ENCODE measurements at places on chromosomes 1 and 21.

DNA sequence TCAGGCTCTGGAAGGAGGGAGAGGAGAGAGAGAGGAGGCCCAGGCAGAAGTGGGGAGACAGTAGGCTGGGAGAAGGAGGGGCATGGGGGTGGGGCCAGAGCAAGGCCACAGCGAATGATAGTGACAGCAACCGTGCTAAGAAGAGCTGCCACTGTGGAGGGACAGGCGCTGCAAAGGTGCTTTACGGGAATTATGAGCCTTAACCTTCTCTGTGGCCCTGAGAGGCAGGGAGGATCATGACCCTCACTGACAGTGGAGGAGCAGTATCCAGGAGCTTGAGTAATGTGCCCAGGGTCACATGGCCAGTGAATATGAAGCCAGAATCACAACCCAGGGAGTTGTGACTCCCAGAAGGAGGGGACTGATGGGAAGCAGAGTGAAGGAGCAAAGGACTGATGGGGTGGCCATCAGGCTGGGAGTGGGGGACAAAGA, 53.4 kb upstream of the RPL11 start:
- no peak for DNase-seq

DNA sequence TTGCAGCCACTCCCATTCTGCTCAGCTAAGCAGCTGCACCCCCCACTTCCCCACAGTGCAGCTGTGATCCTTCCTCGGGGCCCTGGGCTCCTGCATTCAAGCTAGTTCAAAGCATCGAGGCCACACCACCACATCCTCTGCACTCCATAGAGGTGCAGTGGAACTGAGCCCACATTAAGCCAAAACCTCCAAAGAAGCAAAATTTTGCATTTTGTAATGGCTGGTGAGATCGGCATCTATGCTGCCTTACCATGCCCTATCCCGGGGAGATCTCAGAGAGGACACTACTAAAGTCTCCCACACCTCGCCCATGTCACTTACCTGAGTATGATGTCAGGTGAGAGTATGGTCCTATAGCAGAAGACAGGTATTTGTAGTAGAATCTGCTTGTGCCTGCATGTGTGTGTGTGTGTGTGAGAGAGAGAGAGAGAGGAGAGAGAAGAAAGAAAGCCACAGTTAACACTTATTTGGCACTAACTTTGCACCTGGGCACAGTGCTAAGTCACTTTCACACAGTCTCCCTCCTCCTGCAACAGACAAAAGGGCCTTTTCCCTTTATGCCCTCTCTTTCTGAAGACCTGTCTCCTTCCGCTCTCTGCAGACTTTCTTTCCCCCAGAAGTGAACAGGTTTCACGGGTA, 89.8 kb downstream of the KIF14 start:
- DNase-seq, result no peak

DNA sequence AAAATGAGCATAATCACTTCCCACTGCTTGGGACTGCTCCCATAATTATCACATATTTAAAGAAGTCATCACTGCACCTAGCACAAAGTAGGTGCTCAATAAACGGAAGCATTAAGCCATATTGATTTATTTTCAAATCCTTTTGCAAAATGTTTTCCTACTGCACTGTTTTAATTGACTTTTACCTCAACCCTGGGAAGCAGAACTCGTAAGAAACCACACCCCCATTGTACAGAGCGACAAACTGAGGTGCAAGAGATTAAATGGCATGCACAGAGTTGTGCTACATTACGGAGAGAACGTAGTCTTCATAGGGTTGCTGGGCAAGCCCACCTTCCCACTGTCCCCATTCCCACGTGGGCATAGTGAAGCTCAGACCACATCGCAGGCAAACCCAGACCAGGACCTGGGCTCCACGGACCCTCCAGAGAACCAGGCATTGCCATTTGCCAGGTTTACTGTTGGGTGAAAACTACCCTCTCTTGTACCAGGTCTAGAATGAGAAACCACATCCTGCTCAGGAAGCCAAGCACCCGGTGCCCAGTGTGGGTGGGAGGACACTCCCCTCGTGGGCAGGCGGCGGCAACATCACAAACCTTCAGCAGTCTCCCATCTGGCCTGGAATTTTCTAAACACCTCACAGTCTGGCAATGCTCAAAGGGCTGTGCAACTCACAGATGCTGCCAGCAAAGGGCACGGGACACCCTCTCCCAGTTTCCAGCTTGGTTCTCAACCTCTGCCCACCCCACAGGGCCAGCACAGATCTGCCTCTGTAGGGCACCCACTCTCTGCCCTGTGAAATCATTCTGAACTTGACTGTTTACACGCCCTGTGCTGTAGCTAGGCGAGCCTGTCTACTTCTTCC, 8.2 kb downstream of the IFFO2 start:
- no peak for DNase-seq

DNA sequence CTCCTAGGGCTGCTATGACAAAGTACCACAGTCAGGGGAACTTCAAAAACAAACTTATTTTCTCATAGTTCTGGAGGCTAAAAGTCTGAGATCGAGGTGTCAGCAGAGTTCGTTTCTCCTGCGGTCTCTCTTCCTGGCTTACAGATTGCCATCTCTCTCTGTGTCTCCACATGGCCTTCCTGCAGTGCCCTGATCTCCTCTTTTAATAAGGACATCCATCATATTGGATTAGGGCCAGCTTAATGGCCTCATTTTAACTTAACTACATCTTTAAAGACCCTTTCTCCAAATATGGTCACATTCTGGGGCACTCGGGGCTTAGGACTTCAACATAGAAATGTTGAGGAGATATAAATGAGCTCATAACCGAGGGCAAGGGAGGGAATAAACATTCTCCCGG, 12.2 kb downstream of the C1orf74 start:
- no peak for DNase-seq

- no peak for DNase-seq
Observed at GRCh38 chr21:44293551-44294231, 6.2 kb upstream of the PFKL start.

GRCh38 chr1:39489567-39490239, 1.7 kb upstream of the BMP8A start:
- no peak for DNase-seq

Data from COR-L47 (cell line).